ENCODE measurements at places on chromosomes 6 and 20. TPM values are rescaled to one million over a fixed set of nuclear protein-coding genes. Genes with fewer than 3 reads are reported as not detected.

DNA sequence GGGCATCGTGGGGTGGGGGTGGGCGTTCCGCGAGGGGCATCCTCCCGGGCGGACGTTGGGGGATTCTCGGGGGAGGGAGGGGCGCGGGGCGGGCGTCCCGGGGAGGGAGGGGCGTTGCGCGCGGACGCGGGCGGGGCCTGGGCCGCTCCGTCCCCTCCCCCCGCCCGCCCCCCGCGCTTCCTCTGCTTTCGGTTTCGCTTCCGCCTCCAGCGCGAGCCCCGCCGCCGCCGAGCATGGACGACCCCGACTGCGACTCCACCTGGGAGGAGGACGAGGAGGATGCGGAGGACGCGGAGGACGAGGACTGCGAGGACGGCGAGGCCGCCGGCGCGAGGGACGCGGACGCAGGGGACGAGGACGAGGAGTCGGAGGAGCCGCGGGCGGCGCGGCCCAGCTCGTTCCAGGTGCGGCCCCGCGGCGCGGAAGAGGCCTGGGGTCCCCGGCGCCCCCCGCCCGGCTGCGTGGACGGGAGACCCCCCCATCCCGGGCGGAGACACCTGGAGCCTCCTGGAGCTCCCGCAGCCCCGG, at the start of gene OGFR:
TSS of gene OGFR (plus strand) at position 209 of the 528 bp plus-strand sequence. CDS start at position 234, 25 bp downstream.
- DNase-seq: no peak

GRCh38 chr6:159313018-159313417, 143.8 kb downstream of the FNDC1 start:
- no peak for DNase-seq

DNA sequence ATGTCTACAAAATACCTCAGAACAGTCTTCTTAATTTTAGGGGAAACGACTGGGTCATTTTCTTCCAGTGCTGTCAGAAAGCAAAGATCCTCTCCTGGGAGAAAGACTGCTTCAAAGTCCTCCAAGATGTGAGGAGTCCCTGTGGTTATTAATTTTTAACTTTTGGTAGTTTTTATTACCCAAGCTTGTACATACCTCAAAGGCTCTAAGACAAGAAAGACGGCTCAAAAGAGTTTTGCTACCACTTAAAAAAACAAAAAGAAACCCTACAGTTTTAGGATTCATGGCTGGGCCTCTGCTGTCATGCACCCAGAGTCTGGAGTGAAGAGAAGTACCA, 56.1 kb upstream of the APCDD1L start:
- no peak for DNase-seq

GRCh38 chr6:121142093-121142492, 192.2 kb downstream of the TBC1D32 start:
- no peak for DNase-seq

GRCh38 chr6:48136856-48137255, 25.9 kb upstream of the PTCHD4 start:
- no peak for DNase-seq

GRCh38 chr20:1469925-1470571, 3.4 kb upstream of the NSFL1C start:
- DNase-seq: peak; percentile 60

DNA sequence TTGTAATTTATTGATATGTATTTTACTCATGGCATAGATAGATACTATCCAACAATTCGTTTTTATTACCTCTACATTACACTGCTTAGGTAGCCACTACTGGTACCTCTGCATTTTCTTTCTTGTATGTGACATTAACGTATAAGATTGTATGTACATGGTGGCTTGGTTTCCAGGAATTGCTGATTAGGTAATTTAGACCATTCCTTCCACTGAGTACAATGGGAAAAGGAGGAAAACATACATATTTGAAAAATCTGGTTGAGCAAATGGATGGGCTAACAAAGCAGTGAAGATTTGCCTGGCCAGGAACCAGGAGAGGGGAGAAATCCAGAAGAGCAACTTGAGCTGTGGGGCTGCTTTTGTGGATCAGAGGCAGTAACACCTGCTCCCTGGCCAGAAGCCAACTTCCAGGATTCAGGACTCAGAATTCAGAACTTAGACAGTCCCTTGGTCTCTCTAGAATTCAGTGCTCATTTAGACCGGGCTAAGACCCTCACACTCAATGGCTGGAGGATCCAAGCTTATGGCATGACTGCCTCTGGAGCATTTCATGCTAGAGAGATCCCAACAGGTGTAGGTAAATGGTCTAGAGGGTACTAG, 17.9 kb upstream of the MICB start:
- no peak for DNase-seq

DNA sequence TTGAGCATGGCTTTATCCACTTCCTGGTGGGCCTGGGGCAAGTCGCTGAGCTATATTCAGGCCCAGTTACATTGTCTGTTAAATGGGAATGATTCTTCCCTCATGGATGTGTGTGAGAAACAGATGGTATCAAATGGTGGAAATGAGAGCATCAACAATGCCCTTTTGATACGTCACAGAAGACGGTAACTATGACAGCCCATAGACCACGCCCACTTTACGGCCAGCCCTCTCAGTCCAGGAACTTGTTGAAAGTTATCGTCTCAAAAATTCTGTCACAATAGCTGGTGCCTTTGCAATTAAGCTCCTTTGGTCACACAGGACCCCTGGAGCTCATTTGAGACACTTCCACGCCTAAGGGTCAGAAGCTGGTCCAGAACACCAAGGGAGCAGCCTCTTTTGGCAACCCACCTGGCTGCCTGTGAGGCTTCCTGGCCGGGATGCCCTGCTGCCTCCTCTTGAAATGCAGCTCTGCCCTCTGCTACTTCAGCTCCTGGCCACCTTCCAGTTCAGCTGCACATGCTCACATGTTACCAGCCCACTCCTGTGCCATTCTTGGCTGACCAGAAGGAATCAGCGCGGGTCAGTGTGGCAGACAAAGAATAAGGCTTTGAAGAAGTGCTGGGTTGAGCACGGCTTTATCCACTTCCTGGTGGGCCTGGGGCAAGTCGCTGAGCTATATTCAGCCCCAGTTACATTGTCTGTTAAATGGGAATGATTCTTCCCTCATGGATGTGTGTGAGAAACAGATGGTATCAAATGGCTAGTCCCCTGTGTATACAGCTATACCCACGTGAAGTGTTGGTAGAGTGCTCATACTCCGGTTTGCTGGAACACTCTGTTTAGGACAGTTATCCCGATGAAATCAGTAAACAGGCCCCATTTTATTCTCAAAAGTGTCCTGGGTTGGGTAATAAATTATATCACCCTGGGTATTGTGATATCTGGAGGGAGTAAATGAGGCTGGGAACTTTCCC, 199.2 kb upstream of the SUPT3H start:
- no peak for DNase-seq

DNA sequence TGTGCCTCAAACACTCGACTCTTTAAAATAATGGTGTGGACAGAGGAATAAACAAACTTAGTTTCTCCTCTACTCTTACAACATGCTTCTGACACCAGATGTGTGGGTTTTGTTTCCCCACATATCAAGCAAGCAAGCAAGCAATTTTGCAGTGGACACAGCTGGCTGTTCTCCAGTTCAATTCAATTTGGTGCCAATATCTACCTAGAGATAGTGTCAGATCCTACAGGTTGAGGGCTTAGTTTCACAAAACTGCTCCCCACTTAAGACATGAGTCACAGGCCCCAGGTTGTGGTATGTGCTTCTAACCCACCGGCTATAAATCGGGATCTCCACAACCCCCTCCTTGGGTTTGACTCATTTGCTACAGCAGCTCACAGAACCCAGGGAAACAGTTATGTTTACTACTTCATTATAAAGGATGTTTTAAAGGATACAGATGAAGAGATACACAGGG, 131.4 kb upstream of the TRAF3IP2 start:
- DNase-seq: no peak

DNA sequence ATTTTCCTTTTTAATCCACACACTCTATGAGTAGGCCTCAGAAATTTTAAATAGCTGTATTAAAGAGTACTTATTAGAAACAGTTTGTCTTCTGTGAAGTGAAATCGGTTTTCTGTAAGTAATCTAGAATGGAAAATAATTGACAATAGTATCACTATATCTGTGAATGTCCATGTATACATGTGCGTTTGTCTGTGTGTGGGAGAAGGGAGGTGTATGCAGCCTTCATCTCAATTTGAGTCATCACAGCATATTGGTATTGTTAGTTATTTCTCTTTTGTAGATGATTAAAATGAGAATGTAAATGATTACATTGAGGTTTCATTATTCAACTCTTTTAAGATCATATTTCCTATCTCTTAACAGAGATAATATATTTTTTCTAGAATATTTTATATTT, 206.0 kb downstream of the EYS start:
- DNase-seq: no peak

GRCh38 chr20:20079102-20079784, 26.9 kb downstream of the CFAP61 start:
- no peak for DNase-seq

DNA sequence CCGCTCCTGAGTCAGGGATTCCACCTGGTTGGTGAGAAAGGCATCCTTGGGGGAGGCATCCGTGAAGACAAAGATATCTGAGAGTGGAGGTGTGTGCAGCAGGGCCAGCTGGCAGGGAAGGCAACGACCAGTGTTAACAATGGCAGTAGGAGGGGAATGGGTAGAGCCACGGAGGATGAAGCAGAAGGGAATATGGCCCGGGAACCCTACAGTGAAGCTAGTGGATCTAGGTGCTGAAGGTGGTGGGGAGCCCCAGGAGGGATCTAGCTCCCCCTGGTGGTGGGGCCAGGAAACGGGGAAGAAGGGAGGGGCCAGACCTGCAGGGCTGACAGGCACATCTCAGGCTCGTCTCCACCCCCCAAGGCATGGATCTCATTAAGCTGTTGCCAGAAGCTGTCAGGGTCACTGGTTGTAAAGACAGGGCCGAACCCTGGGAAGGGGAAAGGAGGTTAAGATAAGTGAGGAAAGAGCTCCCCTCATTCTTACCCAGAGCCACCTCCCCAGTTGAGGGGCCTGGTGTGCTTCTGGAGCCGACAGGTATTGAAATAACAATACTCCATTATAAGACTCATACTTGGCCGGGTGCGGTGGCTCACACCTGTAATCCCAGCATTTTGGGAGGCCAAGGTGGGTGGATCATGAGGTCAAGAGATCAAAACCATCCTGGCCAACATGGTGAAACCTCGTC, 7.3 kb downstream of the VWA7 start:
- DNase-seq: peak; percentile 71

DNA sequence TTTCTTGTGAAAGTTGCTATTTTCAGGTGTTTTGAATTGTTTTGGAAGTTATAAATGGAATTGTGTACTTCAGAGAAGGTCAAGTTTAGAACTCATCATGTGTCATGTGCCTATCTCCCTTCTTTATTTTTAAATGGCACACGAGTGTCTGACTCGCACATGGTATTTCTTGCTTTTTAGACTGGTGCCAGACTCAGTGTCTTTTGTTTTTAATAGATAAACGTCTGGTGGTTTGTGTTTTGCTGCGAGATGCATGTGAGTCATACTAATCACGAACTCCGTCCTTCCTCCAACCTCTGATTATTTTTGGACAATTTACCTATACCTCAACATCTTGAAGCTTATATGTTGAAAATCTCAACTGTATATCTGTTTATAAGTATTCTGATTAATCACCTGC, 292.1 kb downstream of the CDKAL1 start:
- DNase-seq: no peak

DNA sequence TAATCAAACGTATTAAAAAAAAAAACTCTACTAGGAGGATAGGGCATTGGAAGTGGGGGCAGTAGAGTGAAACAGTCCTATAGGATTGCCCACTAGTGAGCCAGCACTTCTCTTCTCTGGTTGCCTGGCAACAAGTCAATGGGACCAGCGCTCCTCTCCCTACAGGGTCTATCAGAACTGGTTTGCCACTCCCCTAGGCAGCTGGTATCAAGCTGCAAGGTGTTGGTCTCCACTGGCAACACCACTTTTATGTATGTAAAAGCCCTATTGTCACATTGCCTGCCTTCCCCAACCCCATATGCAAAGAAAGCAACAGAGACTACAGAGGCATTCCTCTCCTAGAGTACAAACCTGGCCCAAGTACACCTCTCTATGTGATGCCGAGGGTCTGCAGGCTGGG, 166.9 kb upstream of the MCHR2 start:
- no peak for DNase-seq

GRCh38 chr6:125547381-125547780, 202.1 kb upstream of the HEY2 start:
- DNase-seq: no peak

DNA sequence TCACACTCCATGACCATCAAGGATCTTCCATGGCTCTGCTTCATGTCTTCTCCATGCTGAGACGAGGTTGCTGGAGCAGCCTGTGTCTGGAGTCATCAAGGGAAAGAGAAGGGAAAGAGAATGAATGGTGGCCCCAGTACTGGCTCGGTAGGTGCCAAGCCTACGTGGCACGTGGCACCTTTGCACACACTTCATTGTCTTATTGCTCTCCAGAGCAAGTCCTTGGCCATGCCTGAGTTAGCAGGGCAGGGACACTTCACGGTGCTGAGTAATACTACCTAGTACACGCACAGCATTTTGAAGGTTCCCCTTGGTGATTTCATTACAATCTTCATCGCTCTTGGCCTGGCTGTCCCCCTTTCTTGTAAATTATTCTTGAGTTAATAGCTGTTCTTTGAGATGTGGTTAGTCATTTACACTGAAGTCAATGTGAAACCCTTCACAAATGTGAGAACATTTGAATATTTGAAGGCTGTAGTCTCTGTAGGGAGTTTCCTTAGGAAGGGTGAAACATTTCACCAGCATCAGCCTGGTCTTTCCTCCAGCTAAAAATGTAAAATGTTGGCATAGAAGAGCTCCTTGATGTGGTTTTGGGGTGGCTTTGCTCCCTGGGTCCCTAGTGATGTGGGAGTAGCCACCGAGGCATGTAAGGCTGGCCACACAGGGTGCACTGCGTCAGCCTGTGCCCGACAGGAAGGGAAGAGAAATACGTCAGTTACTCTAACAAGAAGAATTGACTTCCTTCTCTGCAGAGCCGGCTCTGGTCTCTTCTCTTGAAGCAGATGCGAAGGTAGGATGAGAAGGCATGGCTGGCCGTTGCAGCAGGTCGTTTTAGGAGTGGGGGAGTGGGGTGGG, at the start of gene SYTL3:
TSS of gene SYTL3 (plus strand) at position 766 of the 855 bp plus-strand sequence. CDS start 13,215 bp downstream, outside the sequence.
- DNase-seq: no peak

GRCh38 chr6:155187994-155188706, 75.7 kb upstream of the CLDN20 start:
- DNase-seq: no peak

FLRT3 gene
- total RNA-seq: 48.3 TPM

PDE10A gene
- 15.9 TPM for total RNA-seq

WFDC9 gene
- not detected for total RNA-seq

CST5 gene
- total RNA-seq: not detected

C6orf15 gene
- total RNA-seq: not detected

SF3B5 gene
- total RNA-seq: 189 TPM

TREM1 gene
- 20.2 TPM for total RNA-seq

SAMD10 gene
- 0.48 TPM for total RNA-seq

ACTL10 gene
- total RNA-seq: 1.1 TPM

Data from omental fat pad (tissue), 4 donors.